Left ventricle myocardium superior (tissue), 1 donor: ENCODE measurements at places on chromosomes 11 and 22. TPM values are rescaled to one million over a fixed set of nuclear protein-coding genes. Genes with fewer than 3 reads are reported as not detected.

DNA sequence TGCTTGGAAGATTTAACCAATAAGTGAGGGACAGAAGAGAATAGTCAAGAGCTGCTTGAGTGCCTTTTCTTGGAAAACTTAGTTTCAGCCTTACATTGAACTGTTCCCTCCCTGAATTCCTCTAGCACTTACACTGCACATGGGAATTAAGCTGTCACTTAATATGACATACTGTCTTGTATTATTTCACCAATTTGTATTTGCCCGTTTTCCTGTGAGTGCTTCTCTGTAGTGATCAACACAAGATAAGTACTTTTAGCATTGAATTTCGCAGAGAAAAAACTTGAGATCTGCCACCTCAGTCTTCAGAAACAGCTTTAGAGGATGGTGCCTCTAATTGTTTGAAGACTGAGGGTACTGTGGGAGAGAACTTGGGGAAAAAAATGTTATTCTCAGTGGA, 3.7 kb downstream of the SPCS2 start:
- DNase-seq, result no peak

GRCh38 chr22:37283393-37283937, 1.2 kb downstream of the CYTH4 start:
- no peak for DNase-seq

DNA sequence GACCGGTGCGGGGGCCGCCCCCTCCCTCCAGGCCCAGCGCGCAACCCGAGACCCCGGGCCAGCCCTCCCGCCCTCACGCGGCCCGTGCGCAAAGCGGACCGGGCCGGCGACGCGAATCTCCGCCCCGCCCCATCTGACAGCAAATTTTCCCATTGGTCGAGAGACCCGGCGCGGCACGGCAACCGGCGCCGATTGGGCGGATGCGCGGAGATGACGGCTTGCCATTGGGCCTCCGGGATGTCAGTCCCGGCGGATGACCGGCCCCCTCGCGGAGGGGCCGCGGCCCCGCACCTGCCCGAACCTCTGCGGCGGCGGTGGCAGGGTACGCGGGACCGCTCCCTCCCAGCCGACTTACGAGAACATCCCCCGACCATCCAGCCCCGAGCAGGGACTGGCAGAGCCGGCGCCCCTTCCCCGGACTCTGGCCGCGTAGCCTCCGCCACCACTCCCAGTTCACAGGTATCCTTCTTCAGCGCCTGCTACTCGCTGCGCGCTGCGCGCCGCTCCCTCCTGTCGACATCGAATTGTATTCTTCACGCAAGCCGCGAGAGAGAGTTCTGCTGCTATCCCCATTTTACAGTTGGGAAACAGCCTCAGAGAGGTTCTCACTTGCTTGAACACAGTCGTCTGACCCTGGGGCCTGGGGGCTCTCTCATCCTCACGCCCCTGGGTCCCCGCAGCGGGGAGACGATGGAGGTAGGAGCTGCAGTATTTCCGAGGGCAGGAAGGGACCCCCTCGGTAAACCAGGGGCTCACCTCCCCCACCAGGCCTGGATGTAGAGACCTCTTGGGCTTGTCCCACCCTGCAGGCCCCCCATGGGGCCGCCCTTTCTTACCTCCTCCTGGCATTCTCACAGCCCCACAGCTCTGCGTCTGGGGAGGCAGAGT, at the start of gene ARVCF:
TSS of gene ARVCF (minus strand) at position 90 of the 888 bp plus-strand sequence. CDS start 26,029 bp downstream, outside the sequence.
- DNase-seq, result peak; percentile 96

GRCh38 chr22:29098296-29098695, 25.5 kb downstream of the KREMEN1 start:
- no peak for DNase-seq

- DNase-seq, result no peak
These were observed 44.3 kb downstream of the LINC01488 start for GRCh38 chr11:69525516-69526452.

CLTCL1 gene
- total RNA-seq, result 9.6 TPM
